ENCODE measurements at places on chromosomes 16 and 17.

GRCh38 chr16:25126820-25127232 lies 15.3 kb downstream of the LCMT1 start:
- DNase-seq, result peak; percentile 30

- DNase-seq, result no peak
Measured at GRCh38 chr17:49915670-49916069, 53.3 kb upstream of the DLX4 start.

- peak; percentile 55 for DNase-seq
Measured at GRCh38 chr16:1723450-1724147, 17.6 kb downstream of the MAPK8IP3 start.

DNA sequence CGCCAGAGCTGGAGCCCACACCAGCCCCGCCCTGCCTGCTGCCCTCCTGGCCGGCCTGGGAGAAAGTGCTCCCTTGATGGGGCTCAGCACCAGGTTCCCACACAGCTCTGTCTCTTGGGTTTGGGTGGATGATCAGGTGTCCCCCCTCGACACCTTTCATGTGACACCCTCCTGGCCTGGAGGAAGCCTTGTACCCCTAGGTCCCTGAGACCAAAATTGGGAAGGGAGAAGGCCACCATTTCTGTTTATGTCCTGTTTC lies 19.4 kb upstream of the PLLP start:
- no peak for DNase-seq

DNA sequence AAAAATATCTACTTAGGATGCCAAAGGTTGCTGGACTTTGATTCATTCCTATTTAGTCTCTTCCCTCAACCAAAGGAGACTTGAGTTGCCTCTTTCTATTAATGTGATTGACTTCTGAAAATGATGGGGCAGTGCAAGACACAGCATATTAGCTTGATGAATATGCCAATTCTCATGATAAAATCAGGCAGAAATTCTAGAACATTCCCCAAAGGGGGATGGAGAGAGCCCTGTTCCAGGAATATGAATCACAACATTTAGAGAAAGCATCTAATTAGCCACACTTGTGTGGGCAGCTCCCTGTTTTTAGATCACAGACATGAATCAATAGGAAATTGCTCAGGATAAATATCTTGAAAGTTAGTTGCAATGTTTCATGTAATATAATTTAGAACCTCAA lies 584.0 kb upstream of the CDH8 start:
- no peak for DNase-seq

- peak; percentile 61 for DNase-seq
Measured at GRCh38 chr16:25110387-25110947, 1.1 kb upstream of the LCMT1 start.

GRCh38 chr17:20228410-20228809 lies 219.3 kb downstream of the SPECC1 start:
- no peak for DNase-seq

DNA sequence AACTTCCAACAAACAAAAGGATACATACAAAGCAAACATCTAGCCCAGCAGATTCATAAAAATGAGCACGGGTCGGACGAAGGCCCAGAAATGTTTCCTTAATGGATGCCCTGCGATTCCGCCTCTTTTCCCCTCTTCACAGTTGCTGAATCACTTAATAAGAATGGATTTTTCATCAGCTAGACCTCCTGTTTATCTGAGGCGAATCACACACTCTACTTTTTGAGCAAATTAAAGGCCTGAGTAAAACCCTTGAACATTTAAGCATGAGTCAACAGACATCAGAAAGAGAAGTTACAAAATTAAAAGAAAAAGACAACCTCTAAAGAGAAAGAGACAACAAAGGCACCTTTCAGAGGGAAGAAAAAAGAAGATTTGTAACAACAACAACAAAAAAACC lies 44.7 kb downstream of the HS3ST3A1 start:
- DNase-seq, result no peak

DNA sequence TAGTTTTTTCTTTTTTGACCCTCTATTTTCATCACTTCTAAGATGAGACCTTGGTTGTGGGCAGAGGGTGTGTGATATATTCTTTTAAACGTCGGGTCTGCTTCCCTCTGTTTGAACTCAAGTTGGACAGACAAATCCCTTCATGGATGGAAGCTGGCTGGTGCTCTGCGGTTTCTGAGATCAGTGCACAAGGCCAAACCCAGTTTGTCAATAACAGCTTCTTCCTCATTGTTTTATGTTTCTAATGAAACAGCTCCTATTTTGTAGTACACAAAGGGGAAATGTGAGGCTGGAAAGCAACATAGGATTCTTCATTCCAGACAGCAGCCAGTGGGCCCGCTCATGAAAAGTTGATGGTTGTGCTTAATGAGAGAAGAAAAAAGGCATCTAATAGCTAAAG lies 159.6 kb downstream of the PRKCA start:
- no peak for DNase-seq

DNA sequence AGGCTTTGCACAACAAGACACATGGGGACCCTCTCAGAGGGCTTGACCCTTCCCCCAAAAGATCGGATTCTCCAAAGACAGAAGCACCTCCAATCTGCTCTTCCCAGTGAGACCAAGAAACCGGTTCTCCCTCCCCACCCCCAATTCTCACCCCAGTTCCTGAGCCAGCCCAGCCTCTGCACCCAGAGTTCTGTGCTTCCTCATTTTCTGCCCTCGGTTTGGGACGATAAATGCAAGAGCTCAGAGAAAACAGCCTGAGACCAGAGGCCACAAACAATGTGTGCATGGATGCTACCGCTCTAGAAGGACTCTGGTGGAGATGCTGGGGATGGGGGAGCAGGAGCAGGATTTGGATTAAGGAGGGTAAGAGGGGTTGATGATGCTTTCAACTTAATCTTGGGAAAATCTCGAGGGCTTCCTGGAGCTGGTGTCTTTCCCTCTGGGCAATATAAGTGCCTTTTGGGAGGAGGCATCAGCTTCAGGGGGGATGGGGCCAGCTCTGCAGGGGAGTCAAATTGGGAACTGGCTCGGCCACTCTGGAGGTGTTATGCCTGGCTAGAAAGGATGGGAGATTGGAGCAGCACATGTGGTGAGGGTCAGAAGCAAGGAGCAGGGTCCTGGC lies 6.0 kb downstream of the KRT15 start:
- no peak for DNase-seq

DNA sequence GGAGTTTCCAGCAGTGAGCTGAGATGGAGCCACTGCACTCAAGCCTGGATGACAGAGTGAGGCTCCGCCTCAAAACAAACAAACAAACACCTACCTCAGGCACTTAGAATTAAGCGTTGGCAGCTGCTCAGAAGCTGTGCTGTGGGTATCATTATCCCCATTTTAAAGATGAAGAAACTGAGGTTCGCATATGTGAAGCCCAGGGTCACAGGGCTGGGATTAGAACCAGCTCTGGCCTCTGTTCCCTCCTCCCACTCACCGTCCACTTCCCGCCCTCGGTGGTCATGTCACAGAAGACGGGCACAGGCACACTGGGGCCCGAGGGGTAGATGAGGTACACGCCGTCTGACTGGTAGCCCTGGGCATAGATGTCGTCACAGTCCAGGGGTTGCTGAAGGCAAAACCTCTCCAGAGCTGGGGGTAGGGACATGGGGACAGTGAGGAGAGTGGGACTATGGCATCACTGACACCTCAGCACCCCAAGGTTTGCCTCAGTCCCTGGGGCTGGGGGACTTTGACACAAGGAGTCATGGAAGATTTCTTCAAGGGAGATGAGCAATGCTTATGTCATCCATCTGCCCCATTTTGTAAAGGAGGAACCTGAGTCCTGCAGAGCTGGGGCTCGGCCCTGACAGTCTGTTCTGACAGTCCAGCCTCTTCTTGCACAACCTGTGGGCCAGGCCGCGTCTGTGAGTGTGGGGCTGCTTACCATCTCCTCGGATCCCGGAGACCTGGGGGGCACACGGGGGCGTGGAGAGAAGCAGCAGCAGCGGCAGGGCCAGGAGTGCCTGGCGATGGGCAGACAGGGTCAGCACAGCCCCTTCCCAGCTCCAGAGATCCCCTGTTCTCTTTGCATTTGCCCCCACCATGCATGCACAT lies 700 bp downstream of the MFAP4 start:
- no peak for DNase-seq

DNA sequence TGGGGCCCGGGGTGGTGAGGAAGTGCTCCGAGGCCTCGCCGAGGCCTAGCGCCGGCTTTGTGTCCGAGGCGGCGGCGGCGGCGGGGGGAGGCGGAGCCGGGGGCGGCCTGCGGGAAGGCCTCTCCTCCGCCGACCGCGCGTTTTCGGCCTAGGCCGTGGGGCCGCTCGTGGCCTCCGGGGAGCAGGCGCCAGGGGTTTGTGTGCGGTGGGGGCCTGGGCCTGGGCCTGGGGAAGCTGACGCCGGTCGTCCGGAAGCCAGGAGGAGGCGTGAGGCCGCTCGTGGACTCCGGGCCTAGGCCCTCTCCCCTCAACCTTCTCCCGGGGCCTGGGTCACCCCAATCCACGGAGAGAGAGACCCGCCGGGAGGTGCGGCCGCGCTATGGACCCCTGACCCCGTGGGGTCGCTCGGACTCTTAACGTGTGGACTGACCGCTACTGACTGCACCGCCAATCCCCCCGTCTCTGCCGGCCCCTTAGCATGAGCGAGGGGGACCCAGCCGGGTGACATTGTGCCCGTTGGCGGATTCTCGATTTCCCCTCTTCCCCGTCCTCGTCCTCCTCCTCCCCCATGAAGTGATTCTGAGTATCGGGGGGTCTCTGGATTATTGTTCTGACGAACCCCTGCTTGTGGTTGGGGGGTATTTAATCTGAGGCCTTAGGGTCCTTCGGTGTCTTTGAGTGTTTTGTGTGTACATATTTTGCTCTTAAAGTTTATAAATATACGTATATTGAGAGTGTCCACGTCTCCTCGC lies 660 bp downstream of the RBBP6 start:
- peak; percentile 67 for DNase-seq

DNA sequence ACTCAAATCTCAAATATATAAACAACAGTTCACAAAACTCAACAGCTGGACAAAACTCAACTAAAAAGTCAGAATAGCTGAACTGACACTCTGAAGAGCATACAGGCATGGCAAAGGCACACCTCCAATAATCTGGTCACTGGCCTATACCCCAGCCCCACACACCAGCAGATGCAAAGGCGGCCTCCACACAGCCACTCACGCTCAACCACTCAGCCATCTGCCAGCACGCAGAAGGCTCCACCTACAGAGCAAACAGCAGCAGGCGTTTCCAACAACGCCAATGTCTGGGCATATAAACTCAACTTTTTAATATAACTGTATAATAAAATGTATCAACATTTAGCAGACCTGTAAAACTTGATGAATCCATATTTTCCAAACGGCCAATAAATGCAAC lies 17.2 kb downstream of the USP7 start:
- no peak for DNase-seq

DNA sequence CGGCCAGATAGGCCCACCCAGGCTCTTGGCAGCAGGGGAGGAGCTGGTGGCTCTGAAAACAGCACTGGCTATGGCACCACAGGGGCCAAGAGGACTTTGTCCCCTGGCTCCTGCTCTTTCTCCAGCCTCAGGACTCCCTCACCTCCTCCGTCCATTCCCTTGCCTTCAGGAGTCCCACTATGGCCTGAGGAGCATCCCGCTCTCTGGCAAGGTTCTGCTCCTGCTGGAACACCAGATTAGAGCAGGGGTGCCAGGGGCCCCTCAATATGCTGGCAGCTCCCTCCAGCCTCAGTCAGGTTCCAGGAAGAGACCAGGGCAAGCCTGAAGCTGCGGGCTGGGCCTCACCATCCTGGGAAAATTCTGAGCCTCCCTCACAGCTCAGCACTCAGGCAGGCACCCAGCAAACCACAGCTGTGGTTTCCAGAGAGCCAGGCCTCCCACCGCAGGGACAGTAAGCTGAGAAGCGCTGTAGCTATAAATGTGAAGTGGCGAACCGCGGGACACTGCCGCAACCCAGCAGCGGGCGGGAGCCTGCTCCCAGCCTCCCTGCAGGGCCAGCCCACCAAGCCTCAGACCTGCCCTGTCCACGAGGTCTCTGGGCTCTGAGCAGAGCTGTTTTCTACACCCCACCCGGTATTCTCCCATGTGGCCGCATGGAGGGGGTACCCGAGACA lies 25.7 kb downstream of the C17orf100 start:
- DNase-seq, result no peak

GRCh38 chr17:57436565-57436964 lies 180.2 kb downstream of the MSI2 start:
- DNase-seq, result no peak

DNA sequence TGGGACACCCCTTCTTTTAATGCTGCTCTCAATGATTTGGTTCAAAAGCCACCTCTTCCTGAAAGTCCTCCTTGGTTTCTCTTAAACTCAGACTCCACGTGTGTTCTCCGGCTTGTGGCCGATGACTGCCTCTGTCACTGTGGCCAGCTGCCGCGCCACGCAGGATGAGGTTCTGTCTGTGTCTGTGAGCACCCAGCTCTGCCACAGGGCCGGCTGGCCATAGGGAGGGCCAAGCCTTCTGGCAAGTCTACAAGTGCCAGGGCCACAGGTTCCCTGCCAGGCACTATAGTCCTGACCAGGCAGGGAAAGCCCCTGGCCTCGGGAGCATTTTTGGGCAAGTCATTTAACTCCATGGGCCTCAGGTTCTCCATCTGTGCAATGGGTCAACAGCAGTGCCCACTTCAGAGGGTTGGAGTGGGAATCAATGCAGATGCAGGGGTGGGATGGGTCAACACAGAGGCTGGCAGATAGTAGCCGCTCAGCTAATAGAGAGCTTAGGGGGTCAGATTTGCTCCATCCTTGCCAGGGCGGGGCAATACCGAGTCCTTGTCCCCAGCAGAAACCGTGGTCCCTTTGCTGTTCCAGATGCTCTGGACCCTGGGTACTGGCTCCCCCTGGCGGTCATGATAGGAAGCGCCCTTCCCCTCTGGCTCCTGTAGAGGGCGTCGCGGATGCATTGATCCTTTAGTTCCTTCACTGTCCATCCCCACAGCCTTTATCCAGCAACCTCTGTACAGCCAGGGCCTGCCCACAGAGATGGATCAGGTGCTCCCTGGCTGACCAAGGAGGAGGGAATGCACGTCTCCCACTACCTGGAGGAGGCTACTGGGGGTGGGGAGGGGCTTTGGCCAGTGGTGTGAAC lies 19.3 kb upstream of the ADGRG3 start:
- peak; percentile 89 for DNase-seq

DNA sequence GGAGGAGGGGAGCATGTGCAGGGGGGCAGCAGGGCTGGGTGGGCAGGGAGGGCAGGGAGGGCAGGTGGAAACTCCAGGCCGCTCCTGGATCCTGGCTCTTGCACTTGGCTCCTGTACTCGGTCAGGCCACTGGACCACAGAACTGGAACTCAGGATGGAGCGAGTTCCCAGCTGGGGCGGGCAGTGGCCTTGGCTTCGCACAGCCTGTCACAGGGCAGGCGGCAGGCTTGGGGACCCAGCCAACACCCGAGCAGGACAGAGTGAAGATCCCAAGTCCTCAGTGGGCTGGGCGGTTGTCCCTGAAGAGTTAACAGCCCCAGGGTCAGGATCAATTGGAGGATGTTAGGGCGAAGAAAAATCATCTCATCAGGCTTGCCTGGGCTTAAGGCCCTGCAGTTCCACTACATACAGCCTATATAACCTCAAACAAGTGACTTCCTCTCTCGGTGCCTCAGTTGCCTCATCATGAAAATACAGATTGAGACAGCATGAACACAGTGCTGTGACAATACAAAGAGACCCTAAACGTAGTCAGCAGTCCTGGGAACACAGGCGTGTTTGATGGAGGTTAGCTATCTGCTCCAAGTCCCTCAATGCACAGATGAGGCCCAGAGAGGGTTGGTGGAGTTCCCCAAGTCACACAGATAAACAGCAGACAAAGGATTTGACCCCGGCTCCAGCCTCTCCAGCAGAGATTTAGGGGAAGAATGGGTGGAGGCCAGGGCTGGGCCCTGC lies 21.9 kb downstream of the ZNF423 start:
- DNase-seq, result no peak

All from stimulated activated naive CD8-positive, alpha-beta T cell treated with anti-CD3 and anti-CD28 coated beads, Interleukin-15, Interleukin-2, amounts not matched to agents 100 U/mL and 50 U/mL, for 24 hours (primary cell).